Fibroblast of skin of right quadriceps (primary cell): ENCODE measurements at places on chromosomes 5 and 9.

- no peak for DNase-seq
Observed at GRCh38 chr5:175567954-175568353, 89.6 kb downstream of the SFXN1 start.

DNA sequence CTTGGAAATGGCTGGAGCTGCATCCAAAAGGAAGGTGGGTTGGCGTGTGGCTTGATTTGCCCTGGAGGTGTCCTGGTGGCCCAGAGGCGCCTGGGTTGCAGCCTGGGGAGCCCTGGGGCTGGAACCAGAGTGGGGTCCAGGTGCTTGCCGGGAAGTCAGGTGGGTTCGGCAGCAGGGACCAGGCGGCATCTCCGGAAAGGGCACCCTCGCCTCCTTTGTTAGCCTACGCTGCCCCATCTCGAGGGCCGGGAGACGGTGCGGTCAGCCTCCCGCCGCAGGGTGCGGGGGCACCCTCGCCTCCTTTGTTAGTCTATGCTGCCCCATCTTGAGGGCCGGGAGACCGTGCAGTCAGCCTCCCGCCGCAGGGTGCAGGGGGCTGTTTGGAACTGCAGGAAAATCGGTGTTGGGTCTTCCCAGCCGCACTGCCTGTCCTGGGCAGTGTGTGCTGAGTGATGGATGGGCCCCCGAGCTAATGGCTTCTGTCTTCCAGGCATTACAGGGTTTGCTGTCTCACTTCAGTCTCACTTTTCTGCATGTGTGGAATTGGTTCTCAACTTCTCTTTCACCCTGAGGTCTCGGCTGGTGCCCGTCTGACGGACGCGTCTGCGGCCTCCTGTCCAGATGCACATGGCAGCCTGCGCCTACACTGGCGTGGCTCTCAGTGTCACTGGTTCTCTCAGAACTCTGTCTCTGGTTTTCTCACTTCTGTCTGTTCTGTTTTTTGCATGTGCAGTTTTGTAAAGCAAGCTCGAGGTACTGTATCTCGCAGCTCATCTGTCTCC lies 139.0 kb downstream of the CACNA1B start:
- DNase-seq: no peak

- DNase-seq: no peak
Observed at GRCh38 chr5:91190314-91190690, 192.8 kb downstream of the ARRDC3 start.

DNA sequence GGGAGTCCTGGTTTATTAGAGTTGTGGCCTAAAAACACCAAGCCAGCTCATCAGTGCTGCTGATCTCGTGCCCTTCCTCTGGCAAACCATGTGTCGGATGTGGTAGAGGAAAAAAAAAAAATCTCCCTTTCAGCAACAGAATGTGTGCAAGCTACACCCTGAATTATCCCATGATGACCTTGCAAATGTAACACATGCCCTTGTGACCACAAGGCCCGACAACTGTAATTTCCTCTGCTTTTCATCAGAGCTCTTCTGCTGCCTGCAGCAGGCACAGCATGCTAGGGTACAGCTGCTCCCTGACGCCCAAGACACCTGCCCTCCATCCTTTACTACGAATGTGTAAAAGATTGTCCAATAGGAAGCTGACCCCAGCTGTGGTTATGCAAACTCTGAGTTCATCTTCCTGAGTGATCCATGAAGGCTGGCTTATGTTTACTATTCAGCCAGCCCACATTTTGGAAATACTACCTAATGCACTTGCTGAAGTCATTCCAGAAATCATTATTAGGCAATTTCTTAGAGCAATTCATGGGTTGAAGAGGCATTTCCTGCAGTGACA lies 14.6 kb upstream of the BNC2 start:
- peak; percentile 67 for DNase-seq

- peak; percentile 16 for DNase-seq
Observed at GRCh38 chr5:153753645-153754432, 263.4 kb downstream of the GRIA1 start.

- no peak for DNase-seq
Observed at GRCh38 chr5:162990856-162991497, 446.4 kb upstream of the CCNG1 start.

- DNase-seq: no peak
Observed at GRCh38 chr9:18350036-18350435, 123.9 kb upstream of the ADAMTSL1 start.

- no peak for DNase-seq
Observed at GRCh38 chr5:2120361-2120760, 237.6 kb upstream of the IRX4 start.

DNA sequence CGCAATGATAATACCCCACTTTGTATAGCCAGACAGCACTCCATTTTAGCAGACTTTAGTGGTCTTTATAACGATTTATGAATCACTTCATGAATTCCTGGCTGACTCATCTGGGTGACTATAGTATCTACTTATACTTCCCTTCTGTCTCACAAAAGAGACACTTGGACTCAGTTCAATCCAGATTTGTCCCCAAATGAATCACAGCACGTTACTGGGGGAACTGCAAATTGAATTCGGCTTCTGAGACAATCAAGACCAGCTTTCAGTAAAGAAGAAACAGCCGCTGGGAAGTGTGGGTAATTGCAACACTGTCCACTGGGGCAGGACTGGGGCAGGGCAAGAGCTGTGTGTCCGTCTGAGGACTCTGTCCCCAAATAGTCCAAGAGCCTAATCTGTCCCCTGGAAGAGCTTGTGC lies 337.3 kb upstream of the RFX3 start:
- DNase-seq: peak; percentile 99

DNA sequence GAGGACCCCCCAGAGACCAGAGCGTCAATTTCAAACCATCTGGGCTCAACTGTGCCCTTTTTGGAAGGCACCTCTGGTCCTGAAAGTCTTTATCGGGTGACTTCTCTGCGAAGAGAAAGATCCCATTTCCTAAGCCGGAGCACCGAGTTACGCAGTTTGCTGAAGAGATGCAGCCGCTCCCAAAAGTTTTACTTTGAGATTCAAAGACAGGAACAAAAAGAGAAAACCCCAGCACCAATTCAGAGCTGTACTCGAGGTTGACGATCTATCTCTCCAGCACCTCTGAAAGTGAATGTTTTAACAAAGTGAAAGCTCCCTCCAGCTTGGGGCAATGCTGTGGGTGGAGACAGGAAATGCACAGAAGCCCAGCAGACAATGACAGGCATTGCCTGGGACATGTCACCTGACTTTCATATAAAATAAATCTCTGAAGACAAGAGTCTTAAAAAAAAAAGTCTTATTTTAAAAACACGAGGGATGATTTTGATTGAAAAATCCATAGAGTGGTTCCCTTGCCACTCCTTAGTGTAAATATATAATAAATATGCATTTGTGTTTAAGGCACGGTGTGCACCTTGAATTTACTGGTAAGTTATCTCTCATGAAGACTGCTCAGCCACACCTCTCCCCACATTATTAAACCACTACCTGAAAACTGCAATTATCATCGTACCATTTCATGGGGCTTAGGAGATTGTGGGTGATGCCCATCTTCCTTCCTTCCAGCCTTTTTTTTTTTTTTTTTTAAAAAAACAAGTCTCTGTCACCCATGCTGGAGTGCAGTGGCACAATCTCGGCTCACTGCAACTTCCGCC lies 79.9 kb downstream of the FNBP1 start:
- DNase-seq: peak; percentile 50

- DNase-seq: peak; percentile 28
Observed at GRCh38 chr9:16721972-16722371, 148.5 kb downstream of the BNC2 start.

- no peak for DNase-seq
Observed at GRCh38 chr5:123907349-123907748, 395.4 kb downstream of the CSNK1G3 start.

- DNase-seq: no peak
Observed at GRCh38 chr9:30116673-30117217, 2267.7 kb upstream of the ACO1 start.

DNA sequence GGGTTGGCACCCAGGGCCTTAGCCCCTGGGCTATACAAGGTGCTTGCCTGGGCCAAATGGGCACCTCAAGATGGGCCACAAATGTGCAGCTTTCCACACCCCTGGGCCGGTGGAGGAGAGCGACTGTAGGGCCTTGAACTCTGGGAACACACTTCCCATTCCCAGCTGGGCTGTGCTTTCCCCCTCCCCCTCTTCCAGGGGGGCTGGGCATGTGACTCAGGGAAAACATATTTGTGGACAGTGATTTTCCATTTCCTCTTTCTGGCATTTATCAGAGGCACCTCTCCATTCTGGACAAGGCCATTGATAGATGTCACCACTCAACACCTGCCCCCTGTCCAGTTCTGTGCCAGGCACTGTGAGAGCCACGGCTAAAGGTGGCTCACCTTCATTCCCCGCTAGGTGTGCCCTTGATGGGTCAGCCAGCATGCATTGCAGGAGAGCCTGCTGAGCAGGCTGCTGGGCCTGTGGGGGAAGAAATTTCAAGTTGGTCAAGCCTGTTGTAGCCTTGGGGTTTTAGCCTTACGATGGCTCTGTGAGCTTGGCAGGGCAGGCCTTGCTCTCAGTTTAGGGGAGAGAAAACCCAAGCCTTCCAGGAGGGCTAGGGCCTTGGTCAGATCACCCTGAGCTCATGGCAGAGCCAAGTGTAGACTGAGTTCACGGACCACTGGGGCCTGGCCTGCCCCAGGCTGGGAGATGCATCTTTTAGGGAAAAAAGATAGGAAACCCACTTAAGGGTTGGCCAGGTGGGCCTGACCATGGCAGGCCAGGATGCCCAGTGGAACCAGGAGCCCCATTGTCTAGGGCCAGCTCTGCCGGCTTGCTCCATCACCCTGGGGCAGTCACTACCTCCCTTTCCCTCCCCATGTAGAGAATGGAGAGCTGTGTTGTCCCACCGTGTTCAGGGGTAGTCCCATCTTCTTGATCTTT lies 113.9 kb downstream of the DAB2IP start:
- peak; percentile 73 for DNase-seq

GRCh38 chr9:111622626-111623025 lies 8.5 kb upstream of the DNAJC25 start:
- peak; percentile 75 for DNase-seq

GRCh38 chr9:126701813-126702140 lies 88.0 kb downstream of the LMX1B start:
- no peak for DNase-seq

GRCh38 chr5:57325678-57326397 lies 152.0 kb downstream of the GPBP1 start:
- DNase-seq: peak; percentile 52
